OCI-LY7 (cell line): ENCODE measurements at places on chromosomes 4 and X. TPM values are rescaled to one million over a fixed set of nuclear protein-coding genes. Genes with fewer than 3 reads are reported as not detected.
A peak's percentile ranks its signal among the peaks of the same experiment; 100 is the strongest.

- no peak for DNase-seq
Observed at GRCh38 chrX:103399744-103400143, 23.4 kb downstream of the BEX3 start.

DNA sequence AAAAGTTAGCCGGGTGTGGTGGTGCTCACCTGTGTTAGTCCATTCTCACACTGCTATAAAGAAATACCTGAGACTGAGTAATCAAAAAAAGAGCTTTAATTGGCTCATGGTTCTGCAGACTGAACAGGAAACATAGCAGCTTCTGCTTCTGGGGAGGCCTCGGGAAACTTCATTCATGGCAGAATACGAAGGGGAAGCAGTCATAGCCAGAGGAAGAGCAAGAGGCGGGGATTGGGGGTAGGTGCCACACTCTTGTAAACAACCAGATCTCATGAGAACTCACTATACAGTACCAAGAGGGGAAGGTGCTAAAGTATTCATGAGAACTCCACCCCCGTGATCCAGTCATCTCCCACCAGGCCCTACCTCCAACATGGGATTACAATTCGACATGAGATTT, 64.1 kb downstream of the BEND4 start:
- no peak for DNase-seq

GRCh38 chr4:150789864-150790263, 207.9 kb downstream of the MAB21L2 start:
- DNase-seq, result no peak

GRCh38 chr4:162075726-162076125, 88.1 kb downstream of the FSTL5 start:
- DNase-seq, result no peak

- DNase-seq, result no peak
Observed at GRCh38 chr4:89273741-89274141, 33.9 kb downstream of the GPRIN3 start.

GRCh38 chr4:40924096-40924792, 174.5 kb downstream of the NSUN7 start:
- peak; percentile 74 for DNase-seq

GRCh38 chrX:136032370-136032769, 47.1 kb downstream of the SLC9A6 start:
- no peak for DNase-seq

GRCh38 chr4:36288731-36289426, 7.5 kb downstream of the DTHD1 start:
- DNase-seq, result no peak

DNA sequence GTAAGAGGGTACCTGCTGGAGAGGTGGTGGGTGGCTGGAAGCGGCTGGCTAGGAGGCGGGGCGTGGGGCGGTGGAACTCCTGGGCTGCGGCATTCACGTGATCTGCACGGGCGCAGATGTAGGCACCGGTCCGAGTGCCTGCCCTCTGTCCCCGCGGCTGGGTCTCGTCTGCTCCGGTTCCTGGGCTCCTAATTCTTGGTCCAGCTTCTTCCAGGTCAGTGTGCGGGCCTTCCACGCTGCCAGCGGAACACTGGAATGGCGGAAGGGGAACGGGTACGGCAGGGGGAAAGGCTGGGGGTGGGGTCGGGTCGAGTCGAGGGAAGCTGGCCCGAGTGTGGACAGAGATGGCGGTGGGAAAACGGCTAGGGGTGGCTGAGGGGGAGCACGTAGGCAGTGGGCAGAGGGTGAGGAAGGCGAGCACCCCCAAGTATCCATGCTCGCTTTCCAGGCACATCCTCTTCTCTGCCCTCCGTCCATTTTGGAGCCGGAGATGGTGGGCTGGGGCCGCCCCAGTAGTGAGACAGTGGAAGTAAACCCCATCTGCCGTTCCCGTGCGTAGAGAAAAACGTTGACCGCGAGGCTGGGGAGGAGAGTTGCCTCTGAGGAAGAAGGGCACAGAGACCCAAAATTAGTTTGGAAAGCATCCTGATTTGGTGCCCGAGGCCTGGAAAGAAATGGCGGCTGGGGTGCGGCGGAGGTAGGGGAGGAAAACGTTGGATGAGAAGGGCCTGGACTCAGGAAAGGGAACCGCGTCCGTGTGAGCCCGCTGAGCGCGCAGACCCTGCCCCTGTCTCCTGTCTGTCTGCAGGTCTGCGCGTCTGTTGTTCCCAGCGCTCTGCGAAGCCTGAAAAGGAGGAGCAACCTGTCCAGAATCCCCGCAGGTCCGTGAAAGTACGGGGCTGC, at the start of gene TCEAL4:
TSS of gene TCEAL4 (plus strand) at position 105 of the 903 bp plus-strand sequence. CDS start 1,161 bp downstream, outside the sequence.
- DNase-seq, result peak; percentile 49

GRCh38 chr4:86014599-86014998, 345.3 kb downstream of the MAPK10 start:
- peak; percentile 24 for DNase-seq

DNA sequence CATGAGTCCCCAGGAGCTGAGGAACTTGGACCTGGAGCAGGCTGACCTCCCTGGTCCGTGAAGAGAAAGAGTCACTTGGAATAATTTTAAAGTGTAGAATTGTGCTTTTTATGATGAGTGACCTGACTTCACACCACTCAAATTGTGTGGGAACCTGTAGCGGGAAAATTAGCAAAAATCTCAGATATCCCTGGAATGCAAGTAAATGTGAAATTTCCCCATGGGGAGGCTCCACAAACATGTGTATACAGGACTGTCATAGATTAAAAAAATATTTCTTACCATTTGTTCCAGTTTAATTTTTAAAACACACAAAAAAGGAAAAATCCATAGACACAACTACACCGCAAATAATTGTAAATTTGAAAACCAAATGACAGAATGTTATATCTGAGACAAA, 1079.6 kb upstream of the PABPC4L start:
- DNase-seq, result no peak

DNA sequence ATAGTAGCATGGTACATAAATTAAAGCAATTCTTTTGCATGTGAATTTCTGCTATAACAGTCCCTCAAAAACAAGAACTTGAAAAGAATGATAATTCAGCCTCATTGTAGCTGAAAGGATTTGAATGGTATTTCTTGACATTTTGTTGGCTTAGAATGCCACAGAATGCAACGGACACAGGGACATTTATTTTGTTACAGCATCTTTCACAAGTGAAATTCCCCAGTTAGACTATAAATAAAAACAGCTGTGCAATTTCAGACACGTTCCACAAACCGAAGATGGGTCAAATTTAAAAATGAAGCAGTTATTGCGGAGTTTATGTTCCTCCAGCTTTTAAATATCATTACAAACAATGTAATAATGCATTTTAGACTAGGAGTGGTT, 82.8 kb upstream of the AMELX start:
- DNase-seq, result no peak

DNA sequence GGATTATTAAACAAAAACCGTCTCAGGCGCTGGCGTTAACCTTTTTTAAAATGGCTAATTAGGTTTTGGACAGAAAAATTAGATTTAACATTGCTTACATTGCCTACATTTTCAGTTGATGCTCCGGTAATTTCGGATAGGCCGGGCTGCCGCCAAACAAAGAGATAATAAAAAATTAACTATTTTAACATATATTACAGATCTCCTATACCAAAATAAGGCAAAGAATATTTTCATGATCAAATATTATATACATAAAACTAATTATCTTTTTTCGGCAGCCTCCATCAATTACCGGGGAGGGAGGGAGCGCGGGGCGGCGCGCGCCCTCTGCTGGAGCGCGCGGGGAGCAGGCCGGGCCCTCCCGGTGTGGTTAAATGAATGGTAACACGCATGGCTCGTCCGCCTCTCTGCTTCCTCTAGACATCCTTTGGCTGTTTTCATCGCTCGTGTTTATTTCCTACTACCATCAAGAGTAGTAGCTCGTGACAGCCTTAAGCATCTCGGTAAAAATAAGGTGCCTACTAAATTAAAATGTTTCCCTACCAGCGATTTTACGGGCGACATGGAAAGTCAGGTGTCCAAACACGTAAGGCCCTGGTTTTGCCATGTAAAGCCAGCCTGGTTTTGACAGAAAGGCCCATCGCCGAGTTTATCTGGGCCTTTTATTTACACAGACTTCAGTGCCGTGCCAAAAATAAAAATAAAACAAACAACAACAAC, 52.4 kb upstream of the TMEM33 start:
- DNase-seq, result peak; percentile 40

DNA sequence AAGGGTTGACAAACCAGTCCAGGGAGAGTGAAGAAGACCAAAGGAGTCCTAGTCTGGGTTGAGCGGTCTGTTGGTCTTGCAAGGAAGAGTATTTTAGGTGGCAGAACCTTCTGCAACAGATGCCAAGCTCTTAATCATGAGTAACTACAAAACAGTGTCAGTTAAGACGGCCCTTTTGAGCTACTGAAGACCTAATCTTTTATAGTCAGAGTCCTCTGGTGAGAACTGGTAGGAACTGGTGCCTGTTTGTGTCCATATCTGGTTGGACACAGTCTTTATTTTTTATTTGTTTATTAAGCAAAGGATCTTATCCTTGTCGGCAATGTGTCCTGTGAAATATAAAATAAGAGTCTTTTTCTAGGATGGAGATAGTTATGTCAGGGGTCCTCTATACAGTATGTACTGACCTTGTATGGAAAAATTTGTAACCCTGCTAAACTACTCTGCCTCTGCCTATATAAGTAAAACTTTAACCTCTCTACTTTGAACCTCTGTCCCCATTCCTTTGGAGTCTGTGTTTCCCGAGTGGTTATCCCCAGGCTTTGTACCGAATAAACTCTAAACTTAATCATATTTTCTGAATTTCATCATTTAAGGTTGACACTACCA, 47.1 kb downstream of the FAM13A start:
- no peak for DNase-seq

- no peak for DNase-seq
Observed at GRCh38 chr4:10395971-10396580, 61.1 kb downstream of the ZNF518B start.

DNA sequence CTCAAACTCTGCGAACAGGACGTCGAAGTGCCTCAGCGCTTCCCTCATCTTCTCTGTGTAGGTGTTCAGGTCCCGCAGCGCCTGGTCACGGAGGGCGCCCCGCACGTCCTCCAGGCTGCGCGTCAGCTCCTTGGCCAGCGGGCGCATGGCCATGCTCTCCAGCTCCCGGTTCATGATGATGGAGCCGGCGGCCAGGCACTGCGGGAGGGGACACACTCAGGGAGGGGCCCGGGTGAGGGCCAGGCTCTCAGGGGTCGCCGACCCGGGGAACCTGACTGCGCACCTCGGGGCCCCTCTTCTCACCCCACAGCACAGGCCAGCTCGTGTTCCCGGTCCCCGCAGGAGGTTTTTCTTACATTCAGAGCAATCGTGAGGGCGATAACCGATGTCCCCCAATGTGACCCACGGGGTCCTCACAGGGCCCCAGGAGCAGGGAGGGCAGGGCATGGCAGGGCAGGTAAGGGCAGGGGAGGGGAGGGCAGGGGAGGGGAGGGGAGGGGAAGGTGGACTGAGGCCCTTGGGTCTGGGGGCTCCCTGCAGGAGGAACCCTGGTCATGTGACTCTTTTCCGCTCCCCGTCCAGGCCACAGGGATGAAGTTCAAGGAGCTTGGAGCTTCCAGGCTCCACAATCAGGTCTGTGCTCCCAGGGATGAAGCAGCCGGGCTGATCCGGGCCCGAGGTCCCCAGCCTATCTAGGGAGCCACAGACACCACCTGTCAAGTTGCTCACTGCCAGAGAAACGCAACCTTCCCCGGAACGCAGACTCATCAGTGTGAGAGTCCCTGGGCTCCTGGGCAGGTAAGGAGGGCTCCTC, 77.8 kb upstream of the MXD4 start:
- DNase-seq, result no peak

DNA sequence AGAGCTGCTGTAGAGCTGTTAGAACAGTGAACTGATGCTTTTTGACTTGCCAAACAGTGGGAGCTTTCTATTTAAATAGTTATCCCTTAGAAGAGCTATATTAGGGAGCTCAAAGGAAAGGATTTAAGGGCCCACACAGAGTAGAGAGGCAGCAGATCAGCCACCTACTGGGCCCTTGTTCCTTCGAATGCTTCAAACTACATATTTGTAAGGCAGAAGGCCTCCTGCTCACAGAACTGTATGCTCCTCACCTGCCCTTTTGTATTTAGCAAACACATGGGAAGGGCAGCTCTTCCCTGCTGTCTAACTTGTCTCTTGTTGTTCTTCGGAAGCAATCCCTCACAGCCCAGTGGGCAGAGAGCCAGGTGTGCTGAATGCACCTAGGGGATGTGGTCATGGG, 38.0 kb downstream of the IL1RAPL1 start:
- no peak for DNase-seq

GRCh38 chrX:22748093-22748999, 251.4 kb upstream of the DDX53 start:
- peak; percentile 39 for DNase-seq

GRCh38 chr4:7423801-7424552, 10.8 kb downstream of the PSAPL1 start:
- DNase-seq, result no peak

DNA sequence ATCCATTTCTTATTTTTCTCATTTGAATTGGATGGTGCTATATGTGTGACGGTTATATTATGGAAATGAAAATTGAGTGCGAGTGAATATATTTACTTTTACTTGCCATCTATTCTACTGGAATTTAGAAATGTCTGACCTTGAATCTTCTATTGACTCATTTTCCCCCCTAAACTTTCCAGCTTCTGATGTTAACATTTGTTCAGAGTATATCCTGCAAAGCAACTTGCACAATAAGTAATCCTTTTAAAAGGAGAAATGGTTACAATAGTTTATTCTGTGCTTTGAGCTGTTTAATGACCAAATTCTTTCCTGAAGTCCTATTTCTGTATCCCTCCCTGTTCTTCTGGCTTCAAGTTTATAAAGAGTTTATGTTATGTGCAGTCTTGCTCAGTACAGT, 116.7 kb downstream of the ARHGAP10 start:
- DNase-seq, result no peak

GRCh38 chrX:10697616-10698317, 77.4 kb upstream of the MID1 start:
- DNase-seq, result no peak

GRCh38 chrX:9604111-9604907, 139.5 kb downstream of the TBL1X start:
- no peak for DNase-seq

DNA sequence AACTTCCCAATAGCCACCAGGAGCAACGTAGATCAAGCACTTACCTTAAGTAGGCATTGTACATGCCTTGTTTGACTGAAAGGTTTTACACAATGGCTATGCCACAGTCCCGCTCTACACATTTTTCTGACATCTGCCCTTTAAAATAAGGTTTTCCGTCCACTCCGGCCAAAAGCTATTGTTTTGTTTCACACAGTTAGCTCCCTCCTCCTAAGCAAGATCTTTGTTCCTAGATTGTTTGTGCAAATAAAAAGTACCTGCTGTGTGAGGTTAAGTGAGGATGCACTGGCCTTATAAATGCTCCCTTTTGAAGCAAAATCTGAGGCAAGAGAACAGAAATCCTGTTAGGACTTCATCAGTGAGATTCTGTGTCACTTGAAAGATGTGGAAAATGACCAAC, 11.8 kb downstream of the SCD5 start:
- no peak for DNase-seq

GRCh38 chr4:118206627-118207026, 146.2 kb downstream of the PRSS12 start:
- DNase-seq, result no peak

GRCh38 chr4:71346710-71347109, 7.9 kb downstream of the SLC4A4 start:
- no peak for DNase-seq

The NUDT11 gene
- total RNA-seq, result 18.1 and 21.7 TPM in 2 replicates

The TRPC3 gene
- not detected in 2 replicates for total RNA-seq

The TMEM154 gene
- total RNA-seq, result 59.6 and 73.1 TPM in 2 replicates

The RAB33A gene
- total RNA-seq, result 0.68 and 2.1 TPM in 2 replicates

The WDR44 gene
- total RNA-seq, result 9.9 and 11.2 TPM in 2 replicates

The ANK2 gene
- 1.8 and 4.0 TPM in 2 replicates for total RNA-seq

The CXCL11 gene
- 0.40 TPM in 1 of 2 replicates, not detected in the other for total RNA-seq

The MMGT1 gene
- 16.4 and 17.0 TPM in 2 replicates for total RNA-seq

The TEX13D gene
- total RNA-seq, result not detected in 2 replicates
